ENCODE measurements at places on chromosomes 5 and 9.

DNA sequence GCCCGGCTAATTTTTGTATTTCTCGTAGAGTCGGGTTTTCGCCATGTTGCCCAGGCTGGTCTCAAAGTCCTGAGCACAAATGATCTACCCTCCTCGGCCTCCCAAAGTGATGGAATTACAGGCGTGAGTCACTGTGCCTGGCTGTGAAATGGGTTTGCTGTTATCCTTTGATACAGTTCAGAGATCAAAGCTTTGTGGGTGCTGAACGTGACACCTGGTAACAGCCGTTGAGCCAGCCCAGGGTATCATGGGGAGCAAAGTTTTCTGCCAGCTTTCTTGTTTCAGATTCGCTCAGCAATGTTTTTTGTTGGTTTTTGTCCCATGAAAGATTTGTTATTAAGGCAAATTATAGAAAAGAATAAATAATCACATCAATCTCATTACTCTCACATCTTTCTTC is 68.9 kb upstream of the LPAR1 start:
- no peak for DNase-seq

DNA sequence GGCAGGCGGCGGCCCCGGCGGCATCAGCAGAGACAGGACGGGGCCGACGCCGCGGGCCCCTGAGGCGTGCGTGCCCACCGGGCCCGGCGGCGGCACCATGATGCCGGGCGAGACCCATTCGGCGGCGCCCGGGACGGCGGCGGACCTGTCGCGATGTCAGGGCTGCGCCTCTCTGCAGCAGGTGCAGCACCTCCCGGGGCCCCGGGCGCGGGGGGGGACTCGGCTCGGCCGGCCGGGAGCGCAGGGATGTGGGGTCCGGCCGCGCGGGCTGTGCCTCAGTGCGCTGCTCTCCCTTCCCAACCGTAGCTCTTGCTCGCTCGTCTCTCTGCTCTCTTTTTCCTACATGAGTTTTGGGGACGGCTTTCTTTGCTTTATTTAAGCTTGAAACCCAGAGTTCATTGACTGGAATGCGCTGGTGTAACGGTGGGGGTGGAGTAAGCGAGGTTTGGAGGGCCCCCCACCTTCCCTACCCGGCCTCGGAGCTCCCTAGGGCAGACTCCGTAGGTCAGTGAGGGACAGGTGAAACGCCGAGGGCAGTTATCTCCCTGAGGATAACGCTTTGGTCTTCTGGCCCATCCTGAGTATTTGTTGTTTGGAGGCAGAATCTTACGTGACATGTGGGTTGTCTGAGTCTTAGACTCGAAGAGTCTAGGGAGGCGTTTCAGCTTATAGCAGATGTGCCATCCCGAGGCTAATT is 490 bp downstream of the ICE1 start:
- DNase-seq = no peak

DNA sequence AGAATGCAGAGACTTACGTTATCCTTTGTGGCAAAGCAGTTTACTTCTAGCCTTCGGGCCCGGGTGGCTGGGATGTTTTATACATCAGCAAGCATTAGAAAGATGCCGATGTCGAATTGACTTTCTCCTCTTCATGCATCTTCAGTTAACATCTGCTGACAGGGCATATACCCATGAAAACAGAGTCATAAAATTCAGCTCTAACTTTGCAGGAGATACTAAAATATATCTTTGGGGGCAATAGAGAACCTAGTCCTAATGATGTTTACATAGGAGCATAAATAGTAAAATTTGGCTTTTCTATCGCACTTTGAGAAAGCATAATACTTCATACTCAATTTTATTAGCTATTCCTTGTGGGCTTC is 247.9 kb downstream of the PRELID2 start:
- no peak for DNase-seq

DNA sequence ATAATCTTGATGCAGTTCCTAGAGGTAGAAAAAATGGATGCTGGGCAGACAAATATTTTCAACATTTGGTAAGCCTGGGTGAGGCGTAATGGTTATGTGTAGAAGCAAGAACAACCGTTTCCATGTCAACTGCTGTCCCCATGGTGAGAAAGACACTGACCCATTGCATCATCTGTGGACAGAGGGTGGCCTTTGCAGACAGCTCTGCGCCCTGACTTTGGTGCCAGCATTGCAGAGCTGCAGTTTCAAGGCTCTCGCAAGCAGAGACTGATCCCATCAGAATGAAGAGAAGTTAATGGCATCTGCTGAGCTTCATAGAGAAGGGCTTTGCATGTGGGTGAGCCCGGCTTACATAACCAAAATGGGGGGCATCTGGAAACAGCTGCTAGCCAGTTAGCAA is 179.0 kb upstream of the ADRA1B start:
- no peak for DNase-seq

GRCh38 chr9:117649126-117649525 is 55.1 kb upstream of the TLR4 start:
- no peak for DNase-seq

- no peak for DNase-seq
Observed at GRCh38 chr5:33425314-33425713, 15.5 kb upstream of the TARS1 start.

GRCh38 chr9:89284076-89284475 is 26.9 kb upstream of the CKS2 start:
- DNase-seq = no peak

DNA sequence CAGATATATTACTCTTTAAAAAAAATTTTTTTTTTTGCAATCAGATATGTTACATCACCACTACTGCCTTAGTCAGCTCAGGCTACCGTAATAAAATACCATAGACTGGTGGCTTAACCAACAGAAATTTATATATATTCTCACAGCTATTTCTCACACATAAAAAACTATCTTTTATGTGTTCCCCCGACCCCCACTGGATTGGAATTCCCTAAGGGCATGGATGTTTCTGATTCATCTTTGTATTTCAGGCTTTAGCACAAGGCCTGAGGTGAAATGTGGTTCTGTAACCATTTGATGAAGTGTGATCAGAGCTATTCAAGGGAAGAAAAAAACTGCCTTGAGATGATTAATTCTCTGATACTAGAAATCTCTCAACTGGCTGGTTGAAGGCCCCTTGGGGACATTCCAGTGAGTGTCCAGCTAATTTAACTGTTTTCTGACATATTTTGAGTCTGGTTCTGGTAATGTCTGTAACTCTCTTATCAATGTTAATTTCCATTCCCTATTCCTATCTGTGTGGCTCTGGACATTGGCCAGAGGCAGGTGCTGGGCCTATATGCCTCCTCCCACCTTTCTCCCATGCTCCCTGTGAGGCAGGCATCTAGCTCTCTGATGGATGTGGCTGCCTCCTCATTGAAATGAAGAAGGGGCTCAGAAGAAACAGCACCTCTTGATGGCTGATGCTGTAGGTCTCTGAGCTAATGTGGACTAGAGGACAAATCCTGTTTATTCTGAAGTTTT is 2.5 kb downstream of the CD14 start:
- no peak for DNase-seq

DNA sequence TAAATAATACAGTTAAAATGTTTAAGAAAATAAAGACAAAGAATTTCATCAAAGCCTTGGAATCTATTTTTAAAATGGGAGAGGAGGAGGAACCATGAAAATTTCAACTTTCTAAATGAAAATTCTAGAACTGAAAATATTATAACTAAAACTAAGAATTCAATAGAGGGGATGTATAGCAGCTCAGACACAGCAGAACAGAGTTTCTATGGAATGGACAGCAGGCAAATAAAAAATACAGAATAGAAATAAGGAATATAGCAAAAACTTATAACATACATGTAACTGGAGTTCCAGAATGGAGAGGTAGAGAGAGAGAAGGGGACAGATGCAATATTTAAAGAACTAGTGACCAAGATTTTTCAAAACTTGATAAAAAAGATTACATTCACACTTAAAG is 1.4 kb upstream of the RANBP17 start:
- DNase-seq = no peak

GRCh38 chr9:19127871-19128500 is 694 bp upstream of the PLIN2 start:
- no peak for DNase-seq

- no peak for DNase-seq
Observed at GRCh38 chr9:2216591-2216990, 201.4 kb downstream of the SMARCA2 start.

DNA sequence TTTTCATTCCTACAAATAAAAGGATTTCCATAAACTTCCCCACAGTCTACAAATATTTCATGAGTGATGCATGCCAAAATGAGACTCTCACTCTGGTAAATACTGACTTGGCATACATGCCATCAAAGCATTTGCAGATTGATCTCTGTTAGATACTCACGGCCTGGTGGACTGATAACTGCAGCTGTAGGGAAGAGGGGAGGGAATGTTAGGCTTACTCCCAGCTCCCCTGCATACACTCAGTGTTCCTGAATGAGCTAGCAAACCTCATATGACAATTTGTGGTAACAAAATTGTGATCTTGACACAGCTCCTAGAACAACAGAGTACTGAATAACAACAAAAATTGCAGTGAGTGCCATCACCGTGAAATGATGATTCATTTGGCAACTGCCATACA is 435.3 kb downstream of the NR2F1-AS1 start:
- no peak for DNase-seq

GRCh38 chr5:155293605-155294178 is 280.1 kb downstream of the KIF4B start:
- DNase-seq = no peak

- DNase-seq = no peak
Observed at GRCh38 chr5:166648736-166649135, 1642.7 kb upstream of the WWC1 start.

- no peak for DNase-seq
Observed at GRCh38 chr5:147439254-147439653, 70.6 kb downstream of the DPYSL3 start.

- no peak for DNase-seq
Observed at GRCh38 chr5:87361536-87362213, 51.1 kb downstream of the CCNH start.

- DNase-seq = no peak
Observed at GRCh38 chr9:33297432-33297831, 7.1 kb downstream of the NFX1 start.

GRCh38 chr5:1012313-1012841 is 3.8 kb downstream of the NKD2 start:
- no peak for DNase-seq

- no peak for DNase-seq
Observed at GRCh38 chr9:87818308-87818707, 64.4 kb upstream of the SPATA31E1 start.

GRCh38 chr9:79592726-79593493 is 21.1 kb downstream of the TLE4 start:
- DNase-seq = no peak

GRCh38 chr9:88060746-88061145 is 77.5 kb downstream of the SPATA31C2 start:
- DNase-seq = no peak
